ENCODE measurements at places on chromosomes 13 and 19. TPM values are rescaled to one million over a fixed set of nuclear protein-coding genes. Genes with fewer than 3 reads are reported as not detected.

Gene ELSPBP1
- not detected for polyA plus RNA-seq

Gene ZNF534
- polyA plus RNA-seq, result 0.05 TPM

Gene PPP2R1A
- polyA plus RNA-seq, result 187 TPM

Gene CEACAM4
- not detected for polyA plus RNA-seq

Gene C1QTNF9B
- not detected for polyA plus RNA-seq

DNA sequence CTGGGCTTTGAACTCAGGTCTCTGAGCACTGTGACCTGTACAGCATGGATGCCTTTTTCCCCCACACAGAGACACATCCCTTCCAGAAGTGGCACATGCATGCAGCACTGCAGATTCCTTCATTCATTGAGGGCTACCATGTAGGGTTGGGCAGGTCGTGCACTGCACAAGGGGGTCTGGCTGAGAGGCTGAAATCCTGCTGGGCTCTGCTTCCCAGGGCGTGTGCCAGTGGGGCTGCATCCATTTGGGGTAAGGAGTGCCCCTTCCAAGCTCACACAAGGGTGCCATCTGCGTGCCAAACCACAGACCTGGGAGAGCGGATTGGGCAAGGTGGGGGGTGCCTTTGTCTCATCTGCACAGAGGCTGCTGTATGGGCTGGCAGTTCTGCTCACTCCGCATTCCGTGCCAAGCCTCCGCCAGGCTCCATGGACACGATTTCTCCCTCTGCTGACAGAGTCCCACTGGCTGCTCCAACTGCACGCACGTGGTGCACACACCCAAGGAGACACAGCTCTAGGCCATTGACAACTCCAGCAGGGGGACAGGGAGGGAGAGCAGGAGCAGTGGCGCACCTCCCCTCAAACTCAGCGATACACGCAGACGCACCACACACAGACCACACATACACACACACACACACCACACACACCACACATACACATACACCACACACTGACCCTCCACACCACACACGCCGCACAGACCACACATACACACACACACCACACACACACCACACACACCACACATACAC is 4.5 kb upstream of the SHISA7 start:
- DNase-seq, result no peak

DNA sequence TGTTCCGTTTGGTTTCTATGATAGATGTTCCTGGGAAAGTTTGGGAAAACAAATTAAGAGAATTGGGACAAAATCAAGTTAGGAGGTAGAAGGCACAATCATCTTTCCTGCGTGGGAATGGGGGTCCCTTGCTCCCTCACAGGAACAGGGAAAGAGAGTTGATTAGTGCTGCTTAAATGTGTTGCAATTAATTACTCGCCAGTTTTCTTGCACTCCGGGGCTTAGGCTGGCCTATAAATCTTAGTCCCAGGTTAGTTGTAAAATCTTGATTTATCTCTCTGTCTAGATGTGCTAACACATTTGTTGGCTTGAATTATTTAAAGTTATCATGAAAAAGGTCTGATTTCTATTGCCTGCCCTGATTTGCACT is 10.1 kb downstream of the B3GLCT start:
- no peak for DNase-seq

DNA sequence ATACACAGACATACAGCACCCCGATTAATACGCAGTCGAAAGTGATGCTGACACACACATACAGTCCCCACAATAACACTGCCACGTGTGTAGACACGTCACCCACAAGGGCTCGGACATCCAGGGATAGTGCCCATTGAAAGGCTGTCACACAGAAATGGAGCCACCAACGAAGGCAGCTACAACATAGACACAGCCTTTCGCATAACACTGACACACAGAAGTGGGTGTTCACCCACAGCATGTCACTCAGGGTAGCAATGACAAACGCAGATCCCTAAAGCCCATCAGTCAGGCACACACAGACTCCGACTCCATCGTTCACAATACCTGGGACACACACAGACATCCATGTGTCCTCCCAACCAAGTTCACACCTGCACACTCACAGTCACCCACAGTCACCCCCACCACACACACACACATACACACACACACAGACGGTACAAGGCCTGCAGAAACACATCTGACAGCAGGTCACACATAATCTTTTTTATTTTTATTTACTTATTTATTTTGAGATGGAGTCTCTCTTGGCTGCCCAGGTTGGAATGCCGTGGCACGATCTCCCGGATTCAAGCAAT is 10.4 kb upstream of the NANOS3 start:
- DNase-seq, result no peak

GRCh38 chr13:103044056-103044455 is 22.2 kb downstream of the SLC10A2 start:
- DNase-seq, result no peak

DNA sequence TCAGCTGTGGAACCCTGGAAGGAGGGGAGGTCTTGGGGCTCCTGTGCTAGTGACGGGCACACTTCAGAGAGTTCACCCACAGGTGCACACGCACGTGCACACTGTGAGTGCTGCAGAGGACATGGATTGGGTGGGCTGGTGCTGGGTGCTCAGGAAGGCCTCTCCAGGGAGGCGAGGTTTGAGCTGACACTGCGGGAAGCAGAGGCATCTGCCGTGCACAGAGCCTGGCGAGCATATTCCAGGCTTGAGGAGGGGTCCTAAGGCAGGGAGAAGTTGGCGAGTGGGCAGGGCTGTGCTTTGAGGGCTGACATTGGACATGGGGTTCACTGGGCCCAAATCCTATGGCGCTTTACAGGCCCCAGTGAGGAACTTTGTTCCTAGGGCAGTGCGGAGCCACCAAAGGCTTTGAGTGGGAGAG is 25.6 kb downstream of the CCDC8 start:
- DNase-seq, result no peak

DNA sequence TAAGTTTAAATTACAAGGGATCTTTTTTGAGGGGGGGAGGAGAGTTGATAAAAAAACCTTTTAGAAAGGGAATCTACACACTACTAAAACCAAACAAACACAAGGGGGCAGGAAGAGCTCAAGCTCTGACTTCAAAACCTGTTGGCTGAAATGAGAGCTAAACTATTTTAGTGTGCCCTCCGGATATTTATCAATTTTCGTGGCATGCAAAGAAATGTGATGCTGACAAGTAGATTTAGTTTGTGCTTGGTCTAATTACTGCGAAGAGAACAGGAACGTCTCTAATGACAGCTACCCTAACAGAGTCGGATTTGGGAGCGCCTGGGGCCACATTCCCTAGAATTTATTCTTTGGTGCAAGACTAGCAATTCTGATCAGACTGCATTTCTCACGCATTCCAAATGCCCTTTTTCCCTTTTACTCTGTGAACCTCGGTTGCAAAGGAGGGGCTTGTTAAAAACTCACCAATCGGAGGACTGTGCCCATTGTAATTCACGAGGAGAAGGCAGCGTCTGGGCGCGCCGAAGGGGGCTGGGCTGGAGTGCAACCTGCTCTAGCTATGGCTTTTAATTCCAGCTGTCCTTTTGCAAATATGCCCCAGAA is 802 bp upstream of the FREM2 start:
- DNase-seq, result no peak

DNA sequence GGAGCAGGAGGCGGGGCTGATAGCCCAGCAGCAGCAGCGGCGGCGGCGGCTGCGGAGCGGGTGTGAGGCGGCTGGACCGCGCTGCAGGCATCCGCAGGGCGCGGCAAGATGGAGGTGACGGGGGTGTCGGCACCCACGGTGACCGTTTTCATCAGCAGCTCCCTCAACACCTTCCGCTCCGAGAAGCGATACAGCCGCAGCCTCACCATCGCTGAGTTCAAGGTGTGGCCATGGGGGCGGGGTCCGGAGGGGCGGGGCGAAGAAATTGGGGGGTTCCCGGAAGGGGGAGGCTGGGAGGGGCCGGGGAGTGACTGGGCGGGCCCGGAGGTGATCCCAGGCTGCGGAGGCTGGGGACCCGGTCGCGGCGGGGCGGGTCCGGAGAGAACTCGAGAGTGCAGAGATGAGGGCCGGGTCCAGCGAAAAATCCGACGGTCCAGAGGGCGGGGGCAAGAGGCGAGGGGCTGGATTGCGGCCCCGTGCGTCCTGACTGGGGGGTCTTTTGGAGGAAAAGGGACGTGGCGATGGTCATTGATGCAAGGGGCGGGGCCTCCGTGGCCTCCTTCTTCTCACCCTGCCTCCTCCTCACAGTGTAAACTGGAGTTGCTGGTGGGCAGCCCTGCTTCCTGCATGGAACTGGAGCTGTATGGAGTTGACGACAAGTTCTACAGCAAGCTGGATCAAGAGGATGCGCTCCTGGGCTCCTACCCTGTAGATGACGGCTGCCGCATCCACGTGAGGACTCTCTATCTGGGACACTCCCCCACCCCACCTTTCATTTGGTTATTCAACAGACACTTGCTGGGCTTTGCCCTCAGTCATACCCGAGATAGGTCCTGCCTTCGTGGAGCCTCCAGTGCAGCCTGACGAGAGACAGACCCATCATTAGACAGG is at the start of gene TBCB:
Gene TBCB, plus strand, starts transcription at position 16 of the 891 bp plus-strand sequence. Its CDS starts 93 bp downstream, at position 109.
- no peak for DNase-seq

DNA sequence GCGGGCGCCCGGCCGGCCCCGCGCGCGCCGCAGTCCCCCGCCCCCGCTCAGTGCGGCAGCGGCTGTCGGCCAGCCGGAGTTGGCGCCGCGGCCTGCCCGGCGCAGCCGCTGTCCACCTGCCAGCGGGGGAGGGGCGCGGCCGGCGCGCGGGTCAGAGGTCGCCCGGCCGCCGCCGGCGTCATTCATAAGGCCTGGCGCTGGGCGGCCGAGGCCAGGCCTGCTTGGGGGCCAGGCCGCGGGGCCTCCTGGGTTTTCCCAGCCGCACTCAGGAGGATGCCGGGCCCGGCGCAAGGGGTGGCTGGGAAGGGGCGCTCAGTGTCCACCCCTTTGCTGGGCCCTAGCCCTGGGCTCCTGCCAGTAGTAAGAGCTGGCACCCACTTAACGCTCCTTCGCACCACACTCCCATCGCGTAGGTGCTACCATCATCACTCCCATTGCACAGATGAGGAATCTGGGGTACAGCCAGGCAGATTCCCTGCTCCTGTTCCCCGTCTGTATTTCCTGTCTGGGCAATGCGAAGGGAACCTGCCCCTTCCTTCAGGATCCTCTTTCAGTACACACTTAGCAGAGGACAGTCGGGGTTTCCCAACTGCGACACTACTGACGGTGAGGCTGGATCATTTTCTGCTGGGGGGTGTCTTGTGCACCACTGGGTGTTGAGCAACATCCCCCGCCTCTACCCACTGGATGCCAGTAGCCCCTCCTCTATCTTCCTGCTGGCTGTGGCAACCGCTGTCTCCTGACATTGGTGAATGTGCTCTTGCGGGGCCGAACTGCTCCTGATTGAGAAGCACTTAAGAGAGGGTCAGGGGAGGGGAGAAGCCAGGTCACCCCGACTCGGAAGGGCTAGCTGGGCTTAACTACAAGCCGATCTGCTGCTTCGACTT is 846 bp upstream of the PRKACA start:
- DNase-seq, result no peak

All from keratinocyte (primary cell).